ENCODE measurements at places on chromosomes 5 and 9. TPM values are rescaled to one million over a fixed set of nuclear protein-coding genes. Genes with fewer than 3 reads are reported as not detected.

Gene DPP7
- 100 TPM for total RNA-seq

Gene SPINK7
- not detected for total RNA-seq

- no peak for DNase-seq
Measured at GRCh38 chr5:175680020-175680419, 22.1 kb downstream of the HRH2 start.

GRCh38 chr5:117568622-117569021 is 994.0 kb upstream of the SEMA6A start:
- no peak for DNase-seq

Gene ANKRD55
- total RNA-seq = not detected

Gene SOX30
- not detected for total RNA-seq

GRCh38 chr9:120998111-120998510 is 52.0 kb downstream of the C5 start:
- no peak for DNase-seq

DNA sequence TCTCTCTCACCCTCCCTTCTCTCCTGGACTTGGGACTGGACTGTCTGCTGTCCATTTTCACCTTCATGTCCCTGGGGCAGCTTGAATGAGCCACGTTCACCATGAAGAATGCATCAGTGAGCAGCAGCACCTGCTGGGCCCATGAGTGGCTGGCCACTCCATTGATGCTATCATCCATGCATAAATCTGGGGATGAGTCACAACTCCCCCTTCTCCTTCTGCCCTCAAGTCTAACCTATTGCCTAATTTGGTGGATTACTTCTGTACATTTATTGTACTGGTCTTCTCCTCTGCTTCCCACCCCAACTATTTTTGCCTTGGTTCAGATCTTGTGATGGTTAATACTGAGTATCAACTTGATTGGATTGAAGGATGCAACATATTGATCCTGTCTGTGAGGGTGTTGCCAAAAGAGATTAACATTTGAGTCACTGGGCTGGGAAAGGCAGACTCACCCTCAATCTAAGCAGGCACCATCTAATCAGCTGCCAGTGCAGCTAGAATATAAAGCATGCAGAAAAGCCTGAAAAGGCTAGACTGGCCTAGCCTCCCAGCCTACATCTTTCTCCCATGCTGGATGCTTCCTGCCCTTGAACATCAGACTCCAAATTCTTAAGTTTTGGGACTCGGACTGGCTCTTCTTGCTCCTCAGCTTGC is 46.7 kb downstream of the GDNF start:
- no peak for DNase-seq

Gene F2RL1
- not detected for total RNA-seq

GRCh38 chr9:72882117-72882775 is 70.6 kb downstream of the ALDH1A1 start:
- DNase-seq = peak; percentile 21

- DNase-seq = no peak
Measured at GRCh38 chr9:98158071-98158831, 34.2 kb downstream of the CORO2A start.

Gene WDR5
- 3.6 TPM for total RNA-seq

- DNase-seq = no peak
Measured at GRCh38 chr9:12657998-12658397, 35.2 kb upstream of the TYRP1 start.

GRCh38 chr5:67731886-67732285 is 483.7 kb upstream of the PIK3R1 start:
- DNase-seq = no peak

DNA sequence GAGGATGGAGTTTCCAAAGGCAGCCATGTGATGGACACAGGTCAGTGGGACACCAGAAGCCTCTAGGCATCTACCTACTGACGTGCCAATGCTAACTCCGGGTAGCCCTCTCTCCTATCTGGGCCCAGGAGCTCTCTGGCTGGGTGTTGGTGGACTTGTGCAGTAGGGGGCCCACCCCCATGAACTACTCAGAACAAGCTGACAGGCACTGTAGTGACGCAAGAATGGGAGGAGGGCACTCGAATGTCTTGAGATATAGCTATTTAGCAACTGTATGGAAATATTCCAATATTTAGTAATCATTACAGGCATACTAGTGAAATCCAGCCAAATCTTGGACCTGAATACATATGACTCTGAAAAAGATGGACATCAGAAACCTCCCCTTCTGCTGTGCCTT is 5.7 kb upstream of the DOCK2 start:
- DNase-seq = no peak

- DNase-seq = no peak
Measured at GRCh38 chr5:1314564-1314982, 19.7 kb upstream of the TERT start.

Gene FOXD4L4
- total RNA-seq = 0.35 TPM

- DNase-seq = no peak
Measured at GRCh38 chr9:78934880-78935279, 636.9 kb upstream of the TLE4 start.

Gene FCN1
- 0.26 TPM for total RNA-seq

Gene SLC1A1
- total RNA-seq = 14.1 TPM

DNA sequence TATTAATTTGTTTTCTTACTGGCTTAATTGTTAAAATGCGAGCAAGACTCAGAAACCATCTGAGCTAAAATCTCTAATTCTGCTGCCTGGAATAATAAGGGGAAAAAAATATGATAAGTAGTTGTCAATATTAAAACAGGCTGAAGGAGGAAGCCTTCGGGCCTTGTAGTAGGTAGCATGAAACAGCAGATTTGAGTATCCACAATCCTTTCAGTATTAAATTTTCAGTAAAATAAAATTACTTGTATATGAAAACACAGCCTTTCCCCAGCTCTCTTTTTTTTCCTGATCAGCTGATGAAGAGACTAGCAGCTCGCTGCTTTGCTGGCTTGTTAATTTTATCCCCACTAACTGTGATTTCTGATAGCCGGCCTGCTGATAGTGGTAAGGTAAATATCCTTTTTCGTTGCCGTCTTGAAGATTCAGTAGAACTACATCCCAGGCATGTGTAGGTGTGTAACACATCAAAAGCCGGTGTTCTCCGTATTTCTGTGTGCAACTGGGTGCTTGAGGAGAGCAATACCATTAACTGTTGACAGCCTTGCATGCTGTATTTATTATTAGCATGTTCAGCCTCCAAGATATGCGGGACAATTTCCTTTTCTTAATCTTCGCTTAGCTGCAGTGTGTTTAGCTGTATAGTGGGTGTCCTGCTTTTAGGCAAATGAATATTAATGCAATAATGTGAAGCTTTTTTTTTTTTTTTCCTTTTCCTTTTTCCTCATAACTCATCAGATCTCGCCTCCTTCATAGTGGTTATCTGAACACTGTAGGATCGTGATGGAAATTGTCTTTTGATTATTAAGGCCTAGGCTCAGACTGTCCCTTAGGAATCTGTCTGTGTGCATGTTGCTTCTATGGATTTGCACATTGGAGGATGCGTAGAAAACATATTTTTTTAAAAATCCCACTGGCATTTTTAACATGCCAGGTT is 144.6 kb downstream of the SMARCA2 start:
- no peak for DNase-seq

GRCh38 chr5:148829248-148829594 is 2.8 kb downstream of the ADRB2 start:
- DNase-seq = no peak

- DNase-seq = no peak
Measured at GRCh38 chr5:60841361-60841760, 2.7 kb downstream of the ELOVL7 start.

Gene IPPK
- total RNA-seq = 10.5 TPM

Measured in uterus (tissue), 4 donors.